Psoas muscle (tissue), 8 donors: ENCODE measurements at places on chromosomes 12 and 14. TPM values are rescaled to one million over a fixed set of nuclear protein-coding genes. Genes with fewer than 3 reads are reported as not detected.

The CLEC7A gene
- 1.0 TPM for total RNA-seq

The DDN gene
- 485 TPM for total RNA-seq

- H3K27me3 ChIP-seq, result no peaks in the 10 kb centered on the region
- no peak for DNase-seq
- H3K36me3 ChIP-seq, result no peaks in the 10 kb centered on the region
- no peak overlapping the region for H3K27ac ChIP-seq
Observed at GRCh38 chr12:16833376-16834015, 227.5 kb upstream of the LMO3 start.

GRCh38 chr14:38204719-38205115, 3.0 kb upstream of the SSTR1 start:
- H3K36me3 ChIP-seq, result no peaks in the 10 kb centered on the region
- peaks cover 36% of the 10 kb centered on the region for H3K27me3 ChIP-seq
- H3K4me3 ChIP-seq, result no peak overlapping the region

DNA sequence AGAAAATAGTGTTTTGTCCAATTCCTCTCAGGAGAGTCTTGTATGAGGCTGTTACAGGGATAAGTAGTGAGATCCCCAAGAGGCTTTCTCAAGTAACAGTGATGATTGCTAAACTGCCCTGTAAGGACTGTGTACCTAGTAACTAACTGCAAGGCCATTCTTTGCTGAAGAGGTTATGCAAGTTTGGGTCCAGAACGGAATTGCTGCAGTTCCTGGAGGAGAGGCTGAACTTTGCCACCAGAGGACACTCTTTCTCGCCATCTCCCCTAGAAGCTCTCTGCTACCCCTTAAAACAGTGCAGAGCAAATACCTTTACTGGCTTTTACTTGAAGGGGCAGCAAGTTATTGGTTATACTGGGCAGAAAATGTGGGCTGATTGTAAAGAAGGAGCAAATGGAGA, 180.0 kb downstream of the RBM19 start:
- H3K27me3 ChIP-seq, result no peaks in the 10 kb centered on the region
- no peaks in the 10 kb centered on the region for H3K4me1 ChIP-seq
- H3K27ac ChIP-seq, result no peak overlapping the region
- no peak for DNase-seq
- no peak overlapping the region for H3K4me3 ChIP-seq

- no peak for DNase-seq
- no peaks in the 10 kb centered on the region for H3K36me3 ChIP-seq
- H3K4me1 ChIP-seq, result no peaks in the 10 kb centered on the region
- no peak overlapping the region for H3K4me3 ChIP-seq
Observed at GRCh38 chr12:32860192-32860591, 36.4 kb downstream of the PKP2 start.

- DNase-seq, result peak; percentile 79
- H3K4me3 ChIP-seq, result no peak overlapping the region
- H3K27me3 ChIP-seq, result peaks cover 8% of the 10 kb centered on the region
- no peak overlapping the region for H3K27ac ChIP-seq
- H3K4me1 ChIP-seq, result no peaks in the 10 kb centered on the region
Observed at GRCh38 chr12:130920723-130921381, 32.9 kb upstream of the ADGRD1 start.

GRCh38 chr14:69941768-69942742, 62.8 kb downstream of the SMOC1 start:
- no peaks in the 10 kb centered on the region for H3K4me1 ChIP-seq
- no peak overlapping the region for H3K4me3 ChIP-seq
- no peaks in the 10 kb centered on the region for H3K36me3 ChIP-seq
- no peak for DNase-seq
- no peak overlapping the region for H3K27ac ChIP-seq

GRCh38 chr14:93591506-93591905, 160.8 kb downstream of the UNC79 start:
- no peaks in the 10 kb centered on the region for H3K27me3 ChIP-seq
- H3K4me1 ChIP-seq, result no peaks in the 10 kb centered on the region
- DNase-seq, result no peak
- H3K4me3 ChIP-seq, result no peak overlapping the region
- no peaks in the 10 kb centered on the region for H3K36me3 ChIP-seq
- no peak overlapping the region for H3K27ac ChIP-seq

DNA sequence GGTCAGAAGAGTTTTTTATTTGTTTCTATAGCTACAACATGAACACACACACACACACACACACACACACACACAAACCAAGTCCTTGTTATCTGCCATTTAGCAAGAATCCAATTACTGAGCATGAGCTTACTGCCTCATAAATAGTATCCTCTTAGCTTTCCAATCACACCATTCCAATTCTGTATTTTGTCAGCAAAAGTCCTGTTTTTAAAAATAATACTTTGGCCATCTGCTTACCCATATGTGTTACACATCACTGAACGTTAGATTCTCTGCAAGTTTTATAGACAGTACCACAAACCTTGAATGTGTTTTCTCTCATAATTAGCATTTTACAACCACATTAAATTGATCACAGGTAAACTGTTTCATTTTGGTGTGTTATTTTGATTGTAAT, 1905.4 kb upstream of the FLRT2 start:
- no peaks in the 10 kb centered on the region for H3K27me3 ChIP-seq
- no peaks in the 10 kb centered on the region for H3K4me1 ChIP-seq
- DNase-seq, result no peak
- no peak overlapping the region for H3K4me3 ChIP-seq
- no peak overlapping the region for H3K27ac ChIP-seq

DNA sequence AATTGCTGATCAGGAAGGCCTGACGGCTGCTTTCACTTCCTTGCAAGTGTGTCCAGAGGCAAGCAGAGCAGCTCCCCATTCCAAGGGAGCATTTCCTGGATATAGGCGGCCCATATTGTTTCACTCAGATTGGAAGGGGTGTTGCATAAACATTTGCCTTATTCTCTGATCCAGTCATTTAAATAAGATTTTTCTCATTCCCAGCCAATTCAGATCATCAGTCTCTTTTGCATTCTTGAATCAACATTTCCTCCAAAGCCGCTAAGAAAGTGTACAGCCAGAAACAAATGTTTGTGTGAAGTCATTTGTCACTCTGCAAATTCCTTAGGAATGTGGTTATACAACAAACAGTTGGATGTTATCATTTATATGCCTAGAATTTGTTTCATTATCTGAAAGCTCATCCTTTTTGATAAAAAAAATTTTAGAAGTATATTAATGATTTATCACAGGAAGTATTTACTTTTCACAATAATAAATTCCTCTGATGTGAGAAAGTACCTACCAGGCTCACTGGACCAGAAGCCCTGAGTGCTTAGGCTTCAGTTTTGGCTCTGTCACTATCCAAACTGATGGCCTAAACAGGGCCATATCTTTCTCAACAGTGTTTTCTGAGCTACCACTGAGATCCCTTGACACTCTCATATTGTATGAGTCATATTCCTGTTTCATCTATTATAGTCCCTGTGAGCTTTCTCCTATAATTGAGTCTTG, 379.6 kb downstream of the CCDC91 start:
- no peaks in the 10 kb centered on the region for H3K36me3 ChIP-seq
- H3K4me1 ChIP-seq, result no peaks in the 10 kb centered on the region
- no peak overlapping the region for H3K4me3 ChIP-seq
- DNase-seq, result no peak

- H3K27me3 ChIP-seq, result no peaks in the 10 kb centered on the region
- DNase-seq, result no peak
- no peaks in the 10 kb centered on the region for H3K4me1 ChIP-seq
- H3K4me3 ChIP-seq, result no peak overlapping the region
- no peak overlapping the region for H3K27ac ChIP-seq
Observed at GRCh38 chr12:82047446-82047845, 288.3 kb upstream of the PPFIA2 start.

GRCh38 chr14:93683226-93683625, 105.1 kb downstream of the PRIMA1 start:
- H3K27me3 ChIP-seq, result no peaks in the 10 kb centered on the region
- no peak overlapping the region for H3K27ac ChIP-seq
- no peaks in the 10 kb centered on the region for H3K36me3 ChIP-seq

- no peaks in the 10 kb centered on the region for H3K36me3 ChIP-seq
- H3K27me3 ChIP-seq, result no peaks in the 10 kb centered on the region
- H3K4me1 ChIP-seq, result no peaks in the 10 kb centered on the region
- H3K4me3 ChIP-seq, result no peak overlapping the region
Observed at GRCh38 chr14:71497645-71498086, 434.6 kb upstream of the RGS6 start.

GRCh38 chr12:120249875-120250795, 15.4 kb downstream of the PXN start:
- peak; percentile 92 for DNase-seq
- H3K27ac ChIP-seq, result peak overlapping the region; percentile 75
- H3K4me3 ChIP-seq, result peak overlapping the region; percentile 49
- H3K36me3 ChIP-seq, result peaks cover 18% of the 10 kb centered on the region
- no peaks in the 10 kb centered on the region for H3K27me3 ChIP-seq
- H3K4me1 ChIP-seq, result peaks cover 78% of the 10 kb centered on the region

- no peaks in the 10 kb centered on the region for H3K27me3 ChIP-seq
- H3K27ac ChIP-seq, result peak overlapping the region; percentile 6
- no peak overlapping the region for H3K4me3 ChIP-seq
- DNase-seq, result no peak
Observed at GRCh38 chr12:3043406-3043805, 33.8 kb upstream of the TSPAN9 start.

- no peak for DNase-seq
- no peaks in the 10 kb centered on the region for H3K4me1 ChIP-seq
- H3K27me3 ChIP-seq, result peaks cover 1% of the 10 kb centered on the region
- H3K4me3 ChIP-seq, result no peak overlapping the region
Observed at GRCh38 chr12:51779876-51780275, 68.6 kb downstream of the FIGNL2 start.

GRCh38 chr12:124607681-124608425, 40.4 kb upstream of the NCOR2 start:
- no peak for DNase-seq
- H3K36me3 ChIP-seq, result no peaks in the 10 kb centered on the region
- no peaks in the 10 kb centered on the region for H3K27me3 ChIP-seq
- H3K4me1 ChIP-seq, result no peaks in the 10 kb centered on the region
- no peak overlapping the region for H3K4me3 ChIP-seq

DNA sequence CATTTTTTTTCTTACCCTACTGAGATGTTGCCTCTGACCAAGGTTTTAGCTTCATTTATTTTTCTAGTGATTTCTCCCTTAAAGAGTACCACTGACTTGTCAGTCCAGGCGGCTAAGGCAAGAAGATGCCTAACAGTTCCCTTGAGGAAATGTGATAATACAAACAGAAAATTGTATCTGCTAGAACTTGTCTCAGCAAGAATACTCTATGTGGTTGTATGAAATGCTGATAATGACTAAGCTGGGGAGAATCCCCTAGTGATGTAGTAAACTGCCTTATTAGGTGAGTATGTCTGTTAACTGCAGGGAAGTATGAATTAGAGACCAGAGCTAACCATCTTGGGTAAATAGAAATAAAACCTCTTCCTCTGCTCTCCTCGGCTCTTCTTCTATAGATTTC, 6.7 kb downstream of the C12orf54 start:
- no peak overlapping the region for H3K4me3 ChIP-seq
- DNase-seq, result no peak
- no peak overlapping the region for H3K27ac ChIP-seq
- H3K4me1 ChIP-seq, result no peaks in the 10 kb centered on the region
- no peaks in the 10 kb centered on the region for H3K36me3 ChIP-seq

- H3K36me3 ChIP-seq, result no peaks in the 10 kb centered on the region
- no peak overlapping the region for H3K4me3 ChIP-seq
- no peak for DNase-seq
- no peaks in the 10 kb centered on the region for H3K27me3 ChIP-seq
Observed at GRCh38 chr14:99315197-99315596, 43.2 kb upstream of the BCL11B start.
